ENCODE measurements at places on chromosomes 1 and 21.

GRCh38 chr1:97382206-97382605 is 538.6 kb downstream of the DPYD start:
- no peak for DNase-seq

DNA sequence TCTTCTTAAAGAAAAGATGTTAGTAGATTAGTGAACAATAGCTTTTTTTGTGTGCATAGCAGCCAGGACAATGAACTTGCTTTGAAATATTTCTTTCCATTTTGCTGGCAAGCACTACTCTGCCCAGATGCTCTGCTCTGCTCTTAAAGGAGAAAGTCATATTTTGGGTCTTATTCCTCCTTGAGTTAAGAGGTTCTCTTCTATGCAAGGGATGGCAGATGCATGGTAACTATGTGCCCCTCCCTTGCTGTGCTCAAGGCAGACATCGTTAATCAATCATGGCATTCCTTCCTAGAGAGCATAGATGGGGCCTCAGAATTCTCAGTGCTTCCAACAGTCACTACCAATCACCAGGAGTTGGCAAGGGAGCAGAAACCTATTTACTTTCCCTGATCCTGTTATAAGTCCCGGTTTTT is 27.6 kb downstream of the NIPAL3 start:
- DNase-seq: no peak

DNA sequence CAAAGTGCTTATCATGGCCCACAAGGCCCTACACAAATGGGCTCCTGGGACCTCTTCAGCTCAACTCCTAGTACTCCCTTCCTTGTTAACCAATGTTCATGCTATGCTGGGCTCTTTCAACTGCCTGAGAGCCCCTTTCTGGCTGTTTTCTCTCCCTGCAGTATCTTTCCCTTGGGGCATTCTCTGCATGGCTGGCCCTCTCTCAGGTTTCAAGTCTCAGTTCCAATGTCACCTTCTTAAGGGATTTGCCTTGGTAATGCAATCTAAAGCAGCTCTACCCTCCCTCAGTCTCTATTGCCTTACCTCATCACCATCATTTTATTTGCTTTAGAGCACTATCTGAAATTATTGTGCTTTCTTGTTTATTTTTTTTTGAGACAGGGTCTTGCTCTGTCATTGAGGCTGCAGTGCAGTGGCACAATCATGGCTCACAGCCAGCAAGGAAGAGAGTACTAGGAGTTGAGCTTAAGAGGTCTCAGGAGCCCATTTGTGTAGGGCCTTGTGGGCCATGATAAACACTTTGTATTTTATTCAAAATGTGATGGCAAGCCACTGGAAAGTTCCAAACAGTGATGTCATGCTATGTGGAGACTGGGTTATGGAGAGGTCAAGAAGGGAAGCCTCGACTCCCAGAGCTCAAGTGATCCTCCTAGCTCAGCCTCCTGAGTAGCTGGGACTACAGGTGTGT is 63.4 kb upstream of the SRSF10 start:
- DNase-seq: no peak

- no peak for DNase-seq
These were observed 40.2 kb downstream of the ATP1B1 start for GRCh38 chr1:169146576-169147214.

DNA sequence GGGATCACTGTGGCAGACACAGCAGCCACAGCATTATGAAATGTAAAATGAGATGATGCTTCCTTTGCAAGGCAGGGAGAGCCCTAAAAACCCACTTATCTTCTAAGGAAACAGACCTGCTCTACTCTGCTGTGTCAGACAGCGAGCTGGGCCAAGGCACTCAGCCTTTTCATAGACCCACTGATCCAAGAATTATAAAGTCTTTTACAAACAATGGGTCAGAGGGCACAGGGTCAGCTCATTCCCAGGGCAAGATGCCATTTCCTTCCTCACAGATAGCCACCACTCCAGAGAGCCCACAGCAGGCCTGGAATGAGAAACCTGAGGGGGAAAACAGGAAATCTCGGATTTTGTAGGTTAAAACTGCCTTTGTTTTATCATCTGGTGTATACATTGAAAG is 42.9 kb downstream of the CASQ2 start:
- DNase-seq: no peak

DNA sequence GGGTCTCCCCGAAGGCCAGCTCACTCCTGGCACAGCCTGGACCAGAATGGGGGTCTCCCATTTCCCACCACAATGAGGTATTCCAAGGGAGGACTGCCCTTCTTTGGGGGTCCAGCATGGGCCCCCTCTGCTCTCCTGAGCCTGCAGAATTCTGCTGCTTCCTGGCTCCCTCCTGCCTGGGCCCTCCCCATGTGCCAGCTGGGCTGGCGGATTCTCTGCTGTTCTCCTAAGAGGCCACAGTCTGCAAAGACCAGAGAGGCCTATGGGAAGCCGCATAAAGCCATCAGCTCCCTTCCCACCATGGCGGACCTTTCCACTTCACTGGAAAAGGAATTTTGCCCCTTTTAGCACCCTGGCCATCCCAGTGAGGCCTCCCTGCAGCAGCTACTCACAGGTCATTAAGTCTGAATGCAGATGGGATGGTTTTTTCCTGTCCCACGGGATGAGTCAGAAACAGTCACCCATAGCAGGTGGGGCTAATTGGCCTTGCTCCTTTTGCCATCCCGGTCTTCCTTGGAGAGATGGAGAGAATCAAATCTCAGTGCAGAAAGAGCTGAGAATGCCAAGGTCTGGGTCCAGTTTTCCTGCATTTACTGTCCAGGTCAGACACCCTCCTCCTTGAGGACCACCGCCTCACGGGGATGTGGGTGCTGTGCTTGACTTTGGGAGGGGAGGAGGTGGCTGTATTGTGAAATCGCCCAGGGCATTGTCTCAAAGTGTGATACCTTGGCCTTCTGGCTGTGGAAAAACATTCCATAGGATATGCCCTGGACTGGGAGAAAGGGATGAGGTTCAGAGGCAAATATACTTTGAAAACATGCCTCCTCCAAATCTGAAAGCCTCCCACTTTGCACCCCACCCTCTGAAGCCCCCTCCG is 23.2 kb downstream of the MYBPH start:
- no peak for DNase-seq

Data from CD8-positive, alpha-beta T cell (primary cell).